Endothelial cell (in vitro differentiated cells): ENCODE measurements at places on chromosomes 3 and 15.

- DNase-seq = no peak
Measured at GRCh38 chr3:64880916-64881315, 193.1 kb upstream of the ADAMTS9 start.

DNA sequence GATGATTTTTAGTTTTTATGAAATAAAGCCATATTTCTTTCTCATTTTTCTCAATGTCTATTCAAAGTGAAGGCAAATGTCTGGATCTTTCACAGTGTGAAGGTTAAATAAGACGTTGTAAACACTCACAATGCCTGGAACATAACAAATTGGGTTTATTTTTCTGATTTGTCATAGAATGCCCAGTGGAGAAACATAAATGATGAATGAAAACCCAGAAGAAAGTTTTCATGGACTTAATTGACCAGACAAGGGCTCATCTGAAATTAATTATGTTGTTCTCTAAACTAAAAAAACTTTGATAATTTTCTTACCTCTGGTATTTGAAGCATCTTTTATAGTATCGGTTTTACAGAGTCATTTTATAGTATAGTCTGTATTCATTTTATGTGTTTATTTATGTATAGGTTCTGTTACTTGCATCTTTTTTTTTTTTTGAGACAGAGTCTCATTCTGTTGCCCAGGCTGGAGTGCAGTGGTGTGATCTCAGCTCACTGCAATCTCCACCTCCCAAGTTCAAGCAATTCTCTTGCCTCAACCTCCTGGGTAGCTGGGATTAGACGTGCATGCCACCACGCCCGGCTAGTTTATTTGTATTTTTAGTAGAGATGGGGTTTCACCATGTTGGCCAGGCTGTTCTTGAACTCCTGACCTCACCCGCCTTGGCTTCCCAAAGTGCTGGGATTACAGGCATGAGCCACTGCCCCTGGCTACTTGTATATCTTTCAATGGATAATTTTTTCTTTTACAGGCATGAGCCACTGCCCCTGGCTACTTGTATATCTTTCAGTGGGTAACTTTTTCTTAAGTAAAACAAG lies 15.1 kb upstream of the BNIP2 start:
- no peak for DNase-seq

GRCh38 chr3:115156046-115156654 lies 9.1 kb upstream of the ZBTB20 start:
- no peak for DNase-seq

DNA sequence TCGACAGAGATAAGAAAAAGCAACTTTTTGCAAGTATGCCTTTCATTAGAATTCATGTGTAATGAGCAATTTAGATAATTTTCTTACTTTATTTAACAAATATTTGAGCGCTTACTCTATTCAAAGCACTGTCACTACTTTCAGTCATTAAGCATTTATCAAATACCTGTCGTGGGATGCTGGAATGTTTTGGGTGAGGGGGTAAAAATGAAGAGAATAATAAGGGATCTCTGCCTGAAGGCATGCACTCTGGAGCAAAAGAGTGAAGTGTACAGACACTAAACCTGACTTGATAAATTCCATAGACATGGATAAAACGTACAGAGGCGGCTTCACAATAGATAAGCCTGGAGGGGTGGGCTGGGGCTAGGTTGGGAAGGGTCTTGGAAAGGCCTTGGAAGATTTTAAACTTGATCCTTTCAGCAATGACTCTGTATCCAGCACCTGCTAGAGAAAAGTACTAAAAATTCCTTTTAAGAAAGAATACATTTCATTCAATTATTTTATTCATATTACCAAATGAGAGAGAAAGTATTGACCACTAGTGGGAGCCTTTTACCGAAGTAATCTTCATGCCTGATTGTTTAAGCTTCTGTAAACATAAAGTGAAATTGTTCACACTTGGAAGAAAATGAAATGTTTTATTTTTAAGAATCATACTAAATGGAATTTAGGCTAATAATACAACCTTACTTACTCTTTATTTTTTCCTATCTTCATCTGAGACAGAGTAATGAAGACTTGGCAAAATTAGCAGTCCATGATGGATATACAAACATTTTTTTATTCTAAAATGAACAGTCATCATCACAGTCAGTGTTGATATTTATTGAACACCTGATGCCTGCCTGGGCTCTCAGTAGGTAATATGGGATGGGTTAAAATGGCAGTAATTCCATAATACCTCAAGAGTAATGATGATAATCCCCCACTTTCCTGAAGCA lies 113.2 kb downstream of the PPP2R3A start:
- DNase-seq = no peak

GRCh38 chr15:41510728-41511127 lies 2.9 kb downstream of the LTK start:
- no peak for DNase-seq

DNA sequence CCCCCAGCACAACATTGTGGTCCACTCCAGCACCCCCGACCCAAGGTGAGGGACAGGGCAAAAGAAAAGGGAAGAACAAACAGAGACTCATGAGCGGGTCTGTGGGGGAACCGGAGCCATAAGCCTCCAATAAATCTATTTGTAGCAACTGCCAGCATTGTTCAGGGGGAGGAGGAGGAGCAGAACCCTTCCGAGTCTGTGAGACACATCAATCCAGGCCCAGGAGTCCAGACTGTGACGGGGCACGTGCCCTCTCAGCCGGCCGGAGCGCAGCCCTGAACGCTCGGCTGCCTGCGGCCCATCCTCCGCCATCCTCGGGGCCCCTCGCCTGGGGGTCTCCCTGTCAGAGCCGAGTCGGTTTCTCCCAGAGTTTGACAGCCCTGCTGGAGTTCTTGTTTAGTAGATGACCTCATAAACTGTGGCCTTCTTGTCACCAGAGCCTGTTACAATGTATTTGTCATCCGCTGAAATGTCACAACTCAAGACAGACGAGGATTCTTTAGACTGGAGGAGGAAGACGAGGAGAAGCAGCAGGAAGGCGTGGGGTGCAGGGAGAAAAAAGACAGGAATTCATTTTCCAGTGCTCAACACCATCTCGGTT lies 47.9 kb downstream of the TLE3 start:
- DNase-seq = no peak

GRCh38 chr3:42980909-42981308 lies 1.8 kb downstream of the GASK1A start:
- no peak for DNase-seq

GRCh38 chr3:16877505-16877904 lies 7.2 kb upstream of the PLCL2 start:
- DNase-seq = no peak

DNA sequence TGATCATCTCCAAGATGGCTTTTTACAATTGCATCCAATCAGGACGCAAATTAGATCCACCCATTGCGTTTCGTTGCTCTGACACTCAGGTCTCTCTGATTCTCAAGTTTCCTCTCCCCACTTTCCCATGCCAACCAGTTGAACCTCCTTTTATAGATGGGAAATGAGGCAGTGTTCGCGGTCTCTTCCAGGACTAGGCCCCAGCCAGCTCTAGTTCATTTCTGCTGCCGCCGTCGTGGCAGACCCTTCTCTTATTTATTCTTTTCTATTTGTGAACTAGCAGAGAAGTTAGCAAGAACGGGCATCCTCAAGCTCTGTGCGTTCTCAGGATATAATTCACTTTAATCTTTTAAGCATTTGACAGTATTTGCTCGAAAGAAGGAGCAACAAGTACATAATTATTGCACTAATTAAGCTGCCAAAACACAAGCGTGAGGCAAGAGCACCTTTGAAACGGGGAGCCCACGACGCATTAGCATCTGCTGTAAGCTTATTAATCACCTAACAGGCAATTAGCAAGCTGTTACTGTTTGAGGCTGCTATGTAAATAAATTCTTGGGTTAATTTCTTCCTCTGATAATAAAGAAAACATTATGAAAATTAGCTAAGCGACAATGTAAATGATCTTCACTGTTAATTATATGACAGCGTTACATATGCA lies 246.4 kb upstream of the TLE3 start:
- no peak for DNase-seq

DNA sequence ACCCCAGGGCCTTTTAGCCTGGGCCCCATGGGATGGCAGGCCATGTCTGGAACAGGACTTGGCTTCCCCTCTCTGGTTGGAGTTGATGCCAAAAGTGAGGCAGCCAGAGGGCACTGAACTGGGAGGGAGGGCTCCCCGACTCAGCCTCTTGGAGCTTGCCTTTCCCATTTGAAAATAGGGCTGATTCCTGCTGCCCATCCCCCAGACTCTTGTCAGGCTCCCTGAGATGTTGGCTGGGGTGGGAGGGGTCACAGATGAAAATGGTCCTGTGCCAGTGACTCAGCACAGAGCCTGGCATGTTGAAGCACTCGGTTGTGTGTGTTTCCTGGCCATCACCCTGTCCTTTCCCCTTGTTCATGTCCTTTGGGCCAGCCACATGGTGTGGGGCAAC lies 6.6 kb downstream of the PPCDC start:
- DNase-seq = no peak

- no peak for DNase-seq
Measured at GRCh38 chr3:143134471-143134870, 14.9 kb downstream of the CHST2 start.

- no peak for DNase-seq
Measured at GRCh38 chr15:76338486-76339304, 2.1 kb downstream of the ISL2 start.

- DNase-seq = no peak
Measured at GRCh38 chr3:156307704-156308103, 187.3 kb downstream of the KCNAB1 start.

GRCh38 chr3:15933439-15934139 lies 135.8 kb upstream of the ANKRD28 start:
- DNase-seq = no peak

DNA sequence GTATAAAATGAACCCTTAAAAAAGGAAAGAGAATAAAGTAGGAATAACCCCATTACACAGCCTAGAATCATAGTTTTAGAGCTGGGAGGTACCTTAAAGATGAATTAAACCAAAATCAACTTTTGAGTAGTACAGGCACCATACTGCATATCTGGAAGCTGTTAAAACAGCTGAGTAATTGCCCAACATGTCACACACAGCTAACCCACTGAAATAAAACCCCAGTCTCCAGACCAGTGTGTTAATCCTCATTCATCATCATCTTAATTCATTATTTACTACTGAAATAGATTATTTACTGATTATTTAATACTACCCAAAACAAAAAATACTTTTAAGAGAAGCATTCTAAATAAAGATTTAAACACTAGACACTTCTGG lies 52.8 kb downstream of the GPR160 start:
- no peak for DNase-seq

DNA sequence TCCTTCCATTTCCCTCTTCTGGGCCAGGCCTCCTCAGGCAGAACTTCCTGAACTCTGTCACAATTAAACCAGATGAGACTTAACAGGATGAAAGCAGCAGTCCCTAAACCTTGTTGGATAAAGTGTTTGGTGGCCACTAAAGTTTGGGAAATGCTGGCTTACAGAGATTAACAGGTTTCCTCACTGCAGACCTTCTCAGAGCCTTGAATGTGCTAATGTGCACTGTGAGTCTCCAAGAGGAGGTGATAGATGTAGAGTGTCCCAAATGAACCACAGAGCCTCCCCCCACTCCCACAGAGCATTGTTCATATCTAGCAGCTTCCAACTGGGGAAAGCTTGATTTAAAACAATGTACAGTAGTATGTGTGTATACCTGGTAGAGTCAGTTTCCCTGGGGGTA lies 42.9 kb downstream of the HAPLN3 start:
- DNase-seq = no peak

GRCh38 chr3:150751781-150752263 lies 11.1 kb downstream of the SIAH2 start:
- DNase-seq = no peak

- no peak for DNase-seq
Measured at GRCh38 chr3:172746475-172746874, 4.1 kb upstream of the ECT2 start.

- DNase-seq = no peak
Measured at GRCh38 chr3:165434516-165434915, 238.3 kb upstream of the SLITRK3 start.

DNA sequence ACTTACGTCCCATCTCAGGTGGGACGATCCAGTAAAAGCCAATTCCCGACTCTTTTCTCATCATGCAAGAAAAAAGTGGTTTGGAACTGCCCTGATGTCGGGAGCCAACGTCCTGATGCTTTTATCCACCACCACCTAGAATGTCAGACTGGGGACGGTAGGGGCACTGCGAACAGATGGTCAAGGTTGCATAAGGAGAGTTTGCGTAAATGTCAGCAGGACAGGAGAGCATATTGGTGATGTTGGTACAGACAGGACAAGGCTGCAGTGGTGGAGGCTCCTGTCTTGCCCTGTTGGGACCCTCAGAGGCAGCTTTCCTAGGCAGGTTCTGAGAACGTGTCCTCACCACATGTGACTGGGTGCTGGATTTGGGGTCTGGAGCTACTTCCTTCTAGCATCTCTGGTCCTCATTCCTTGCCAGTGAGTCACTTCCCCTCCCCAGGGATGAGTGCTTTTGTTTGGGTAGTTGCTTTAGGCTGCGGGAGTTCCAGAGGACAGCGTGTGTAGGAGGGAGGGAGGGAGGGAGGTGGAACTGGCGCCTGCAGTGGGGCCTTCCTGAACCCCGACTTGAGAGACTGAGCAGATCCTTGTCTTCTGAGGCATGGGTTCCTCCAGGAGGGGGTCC lies 21.0 kb downstream of the THSD4 start:
- no peak for DNase-seq

DNA sequence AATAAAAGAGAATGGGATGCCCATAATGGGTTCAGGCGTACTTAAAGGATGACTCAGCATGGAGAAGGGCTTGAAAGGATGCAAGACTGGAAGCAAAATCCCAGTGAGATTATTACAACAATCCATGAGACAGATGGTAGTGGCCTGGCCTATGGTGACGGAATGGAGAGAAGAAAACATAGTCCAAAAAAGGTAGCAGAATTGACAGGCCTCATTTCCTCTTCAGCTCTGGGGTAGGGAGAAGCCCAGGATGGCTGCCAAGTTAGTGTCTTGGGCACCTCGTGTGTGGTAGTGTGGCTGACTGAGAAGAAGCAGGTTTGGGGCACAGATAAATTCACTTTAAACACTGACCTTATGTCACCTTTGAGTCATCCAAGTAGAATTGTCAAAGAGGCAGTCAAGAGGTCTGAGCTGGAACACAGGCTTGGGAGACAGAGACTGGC lies 18.1 kb downstream of the MB21D2 start:
- no peak for DNase-seq

DNA sequence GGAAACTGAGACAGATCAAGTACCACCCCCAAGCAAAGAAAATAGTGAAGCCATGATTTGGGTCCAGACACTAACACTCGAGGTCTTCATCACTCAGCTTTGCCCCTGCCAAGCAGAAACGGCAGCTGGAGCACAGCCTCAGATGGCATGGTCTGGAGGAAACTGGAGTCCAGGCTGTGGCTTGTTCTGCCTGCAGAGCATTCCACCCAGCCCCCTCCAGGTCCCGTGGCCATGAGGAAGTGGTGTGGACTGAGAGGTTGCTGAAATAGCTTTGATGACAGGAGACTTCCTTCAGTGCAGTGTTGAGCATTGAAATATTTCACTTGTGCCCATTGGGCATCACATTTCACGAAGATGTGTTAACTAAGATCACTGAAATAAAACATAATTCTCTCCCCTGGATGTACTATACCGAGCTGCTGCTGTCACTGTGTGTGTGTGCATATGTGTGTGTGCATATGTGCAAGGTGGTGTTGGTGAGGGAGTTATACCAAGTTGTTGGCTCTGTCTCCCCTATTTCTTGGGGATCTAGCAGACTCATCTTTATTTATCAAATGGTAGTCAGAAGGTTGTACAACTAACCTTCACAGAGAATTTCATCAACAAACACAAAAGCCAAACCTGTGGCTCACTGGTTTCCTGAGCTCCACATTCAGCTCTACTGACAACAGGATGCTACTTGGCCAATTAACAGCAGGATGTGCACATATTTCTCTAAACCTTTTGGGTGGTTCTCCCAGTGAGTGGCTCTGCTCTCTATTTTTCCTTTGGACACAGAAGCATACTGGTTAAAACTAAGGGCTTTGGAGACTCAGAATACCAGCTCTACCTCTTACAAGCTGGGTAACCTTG lies 660.1 kb upstream of the CFAP20DC start:
- no peak for DNase-seq
